Fibroblast of the aortic adventitia (primary cell): ENCODE measurements at places on chromosomes 1 and 21.

GRCh38 chr1:155177192-155177917 is 3.7 kb downstream of the TRIM46 start:
- no peak for DNase-seq

GRCh38 chr1:160548960-160549664 is 26.1 kb upstream of the SLAMF6 start:
- DNase-seq = no peak

DNA sequence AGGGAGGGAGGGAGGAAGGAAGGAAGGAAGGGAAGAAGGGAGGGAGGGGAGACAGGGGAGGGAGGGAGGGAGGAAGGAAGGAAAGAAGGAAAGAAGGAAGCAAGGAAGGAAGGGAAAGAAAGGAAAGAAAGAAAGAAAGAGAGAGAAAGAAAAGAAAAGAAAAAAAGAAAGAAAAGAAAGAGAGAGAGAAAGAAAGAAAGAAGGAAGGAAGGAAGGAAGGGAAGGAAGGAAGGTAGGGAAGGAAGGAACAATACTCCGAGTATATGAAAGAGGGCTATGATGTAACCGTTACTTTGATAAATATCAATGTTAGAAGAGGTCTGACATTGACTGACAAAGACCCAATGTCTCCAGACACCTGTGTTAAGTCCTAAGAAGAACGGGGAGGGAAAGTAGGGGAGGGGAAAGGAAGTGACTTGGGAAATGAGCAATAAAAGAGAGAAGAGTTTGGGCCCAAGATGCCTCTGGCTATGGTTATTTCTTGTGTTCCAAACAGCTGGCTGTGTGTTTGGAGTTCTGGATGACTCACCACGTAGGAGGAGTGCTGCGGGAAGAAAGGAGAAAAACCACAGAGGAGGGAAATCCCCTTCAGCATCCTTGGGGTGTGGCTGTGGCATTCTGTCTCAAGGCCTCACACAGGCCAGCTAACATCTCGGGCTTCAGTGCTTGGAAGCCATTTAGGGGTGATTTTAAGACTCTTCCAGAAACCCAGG is 37.0 kb upstream of the RXRG start:
- DNase-seq = peak; percentile 85

DNA sequence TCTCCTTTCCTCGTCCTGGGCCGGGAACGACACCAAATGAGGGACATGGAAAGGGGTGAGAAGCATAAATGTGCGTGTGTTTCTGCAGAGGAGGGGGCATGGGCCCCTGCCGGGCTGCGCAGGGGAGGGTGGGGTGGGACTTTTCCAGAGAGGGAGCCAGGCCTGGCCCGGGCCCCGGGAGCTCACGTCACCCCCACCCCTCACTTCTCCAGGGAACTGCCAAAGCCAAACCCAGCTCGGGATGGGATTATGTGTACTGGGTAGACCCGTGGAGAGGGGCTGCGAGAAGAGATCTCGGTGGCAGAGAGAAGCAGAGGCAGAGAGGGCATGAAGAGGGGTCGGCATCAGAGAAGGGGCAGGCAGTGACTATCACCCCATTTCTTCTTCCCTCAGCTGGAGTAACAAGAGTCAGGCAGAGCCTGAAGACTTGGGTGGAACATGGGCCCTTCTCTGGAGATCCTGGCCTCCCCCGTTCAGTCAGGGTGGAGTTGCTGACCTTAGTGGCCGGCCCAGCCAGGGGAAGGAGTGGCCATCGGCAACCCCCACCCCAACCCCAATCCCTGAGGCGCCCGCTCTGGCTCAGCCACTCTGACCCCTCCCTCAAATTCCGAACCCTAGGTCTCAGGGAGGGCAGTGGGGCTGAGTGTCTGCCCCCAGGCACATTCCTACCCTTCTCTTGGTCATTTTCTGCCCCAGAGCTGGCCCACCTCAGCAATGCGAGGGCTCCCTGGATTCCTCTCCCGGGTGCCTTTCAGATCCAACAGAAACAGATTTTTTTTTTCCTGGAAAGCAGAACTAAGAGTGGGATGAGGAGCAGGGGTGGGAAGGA is 1.2 kb downstream of the ADAMTSL4 start:
- peak; percentile 41 for DNase-seq

GRCh38 chr1:208203848-208204609 is 40.2 kb downstream of the PLXNA2 start:
- DNase-seq = peak; percentile 93

DNA sequence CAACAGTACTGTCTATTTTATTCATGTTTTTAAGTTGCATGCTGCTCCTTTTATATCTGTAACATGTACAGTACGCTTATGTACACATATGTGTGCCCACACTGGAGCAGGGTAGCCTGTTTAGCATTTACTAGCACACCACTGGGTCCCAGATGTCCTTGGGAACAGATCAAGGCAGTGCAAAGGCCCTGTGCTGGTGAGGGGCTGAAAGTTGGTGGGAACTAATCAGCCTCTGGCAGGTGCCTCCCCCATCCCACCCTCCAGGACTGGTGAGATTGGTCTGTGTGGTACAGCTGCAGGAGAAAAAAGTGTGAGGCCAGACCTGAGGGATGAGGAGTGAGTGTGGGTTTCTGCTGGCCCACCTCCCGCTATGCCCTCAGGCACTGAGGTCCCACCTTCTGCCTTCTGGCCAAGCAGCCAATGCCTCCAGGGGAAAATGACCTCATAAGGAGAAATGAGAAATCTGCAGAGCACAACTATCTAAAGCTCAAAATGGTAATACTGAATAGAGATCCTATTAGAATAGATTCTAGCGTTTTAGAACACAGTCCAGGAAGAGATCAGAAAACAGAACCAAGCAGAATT is 58.9 kb downstream of the POFUT2 start:
- DNase-seq = no peak

GRCh38 chr1:229993060-229993459 is 74.0 kb upstream of the GALNT2 start:
- DNase-seq = no peak
